ENCODE measurements at places on chromosomes 3 and 15.

- DNase-seq = no peak
Measured at GRCh38 chr15:93111451-93111850, 22.4 kb upstream of the RGMA start.

- DNase-seq = no peak
Measured at GRCh38 chr3:132014105-132014504, 20.7 kb downstream of the CPNE4 start.

- no peak for DNase-seq
Measured at GRCh38 chr3:157104521-157104920, 55.4 kb downstream of the CCNL1 start.

GRCh38 chr3:177724020-177724638 is 526.8 kb upstream of the TBL1XR1 start:
- no peak for DNase-seq

- DNase-seq = no peak
Measured at GRCh38 chr3:18770800-18771199, 345.7 kb upstream of the SATB1 start.

GRCh38 chr3:123365450-123366143 is 83.3 kb downstream of the ADCY5 start:
- DNase-seq = no peak

- DNase-seq = no peak
Measured at GRCh38 chr3:105254154-105254553, 112.6 kb upstream of the ALCAM start.

DNA sequence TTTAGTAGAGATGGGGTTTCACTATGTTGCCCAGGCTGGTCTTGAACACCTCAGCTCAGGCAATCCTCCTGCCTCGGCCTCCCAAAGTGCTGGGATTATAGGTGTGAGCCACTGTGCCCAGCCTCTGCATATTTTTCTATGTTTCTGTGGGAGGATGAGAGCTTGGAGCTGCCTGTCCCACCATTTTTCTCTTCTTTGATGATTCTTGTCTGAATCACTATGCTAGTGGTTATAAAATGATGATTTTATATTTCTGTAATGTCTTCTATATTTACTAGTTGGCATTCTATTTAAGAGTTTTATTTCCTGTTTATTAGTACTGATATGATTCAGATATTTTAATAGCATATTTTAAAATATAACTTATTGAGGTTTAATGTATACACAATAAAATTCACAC is 69.7 kb downstream of the CHCHD6 start:
- no peak for DNase-seq

DNA sequence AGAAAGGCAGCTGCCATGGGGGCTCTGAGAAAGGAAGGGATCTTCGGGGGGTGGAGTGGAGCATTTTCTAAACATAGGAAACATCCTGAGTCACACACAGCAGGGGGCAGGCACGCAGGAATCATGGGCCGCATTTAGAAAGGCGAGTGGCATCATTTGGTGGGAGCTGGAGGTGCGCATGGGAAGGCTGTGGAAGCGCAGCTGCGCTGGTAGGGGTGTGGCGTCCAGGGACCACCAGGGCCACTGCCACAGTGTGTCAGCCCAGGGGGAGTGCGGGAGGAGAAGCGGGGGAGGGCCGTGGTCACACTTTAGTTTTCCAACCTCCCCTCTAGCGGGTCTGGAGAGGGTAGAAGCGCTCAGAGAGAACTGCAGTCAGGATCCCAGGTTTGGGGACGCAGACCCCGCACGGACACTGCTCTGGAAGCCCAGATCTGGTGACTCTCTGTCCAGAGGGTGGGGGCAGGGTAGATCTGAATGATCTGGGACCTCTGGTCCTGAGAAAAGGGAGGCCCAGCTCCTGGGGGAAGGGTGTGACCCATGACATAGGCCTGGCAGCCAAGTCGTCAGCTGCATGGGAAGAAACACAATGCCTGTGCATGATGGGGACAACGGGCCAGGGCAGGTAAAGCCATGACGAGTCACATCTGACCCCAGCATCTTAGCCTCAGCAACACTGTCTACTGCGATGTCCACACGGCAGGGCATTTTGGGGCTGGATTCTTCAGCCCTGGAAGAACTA is 88.0 kb upstream of the IQSEC1 start:
- no peak for DNase-seq

DNA sequence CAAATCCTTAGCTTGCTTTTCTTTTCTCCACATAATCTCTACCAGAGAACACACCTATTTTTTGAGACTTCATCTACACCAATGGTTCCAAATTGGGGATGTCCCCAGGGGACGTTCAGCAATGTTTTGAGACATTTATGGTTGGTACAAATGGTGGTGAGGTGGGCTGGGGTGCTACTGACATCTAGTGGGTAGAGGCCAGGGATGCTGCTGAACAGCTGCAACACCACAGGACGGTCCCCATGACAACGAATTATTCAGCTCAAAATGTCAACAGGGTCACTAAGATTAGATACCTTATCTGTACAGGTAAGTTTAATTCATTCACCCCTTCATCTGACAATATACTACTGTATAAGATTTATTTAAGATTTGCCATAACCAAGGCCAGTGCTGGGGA is 14.4 kb downstream of the GK5 start:
- DNase-seq = no peak

DNA sequence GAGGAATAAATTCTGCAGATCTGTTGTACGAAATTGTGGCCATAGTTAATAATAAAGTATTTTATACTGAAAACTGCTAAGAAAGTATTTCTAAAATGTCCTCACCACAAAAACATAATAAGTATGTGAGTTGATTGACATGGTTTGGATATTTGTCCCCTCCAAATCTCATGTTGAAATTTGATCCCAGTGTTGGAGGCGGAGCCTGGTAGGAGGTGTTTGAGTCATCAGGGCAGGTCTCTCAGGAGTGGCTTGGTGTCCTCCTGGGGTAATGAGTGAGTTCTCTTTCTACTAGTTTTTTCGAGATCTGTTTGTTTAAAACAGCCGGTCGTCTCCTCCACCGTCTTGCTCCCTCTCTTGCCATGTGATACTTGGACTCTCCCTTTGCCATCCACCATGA is 424.1 kb upstream of the KCNMB2 start:
- DNase-seq = no peak

DNA sequence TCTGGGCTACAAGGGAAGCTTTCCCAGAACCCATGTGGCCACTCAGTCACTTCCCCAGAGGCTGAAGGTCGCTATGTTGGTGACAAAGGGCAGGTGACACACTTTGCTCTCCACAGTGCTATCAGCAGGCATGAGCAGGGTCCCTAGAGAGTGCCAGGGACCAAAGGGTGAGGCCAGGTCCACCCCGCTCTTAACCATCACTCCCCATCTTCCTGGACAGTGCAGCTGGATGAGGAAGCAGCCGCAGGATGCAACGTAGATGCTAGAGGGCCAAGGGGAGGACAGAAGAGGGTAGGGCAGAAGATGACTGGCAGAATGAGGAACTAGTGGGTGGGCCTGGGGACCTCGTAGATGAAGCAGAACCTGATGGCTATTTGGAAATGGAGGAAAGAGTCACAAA is 13.6 kb upstream of the LTF start:
- DNase-seq = no peak

- DNase-seq = no peak
Measured at GRCh38 chr3:176967522-176967921, 229.8 kb downstream of the TBL1XR1 start.

DNA sequence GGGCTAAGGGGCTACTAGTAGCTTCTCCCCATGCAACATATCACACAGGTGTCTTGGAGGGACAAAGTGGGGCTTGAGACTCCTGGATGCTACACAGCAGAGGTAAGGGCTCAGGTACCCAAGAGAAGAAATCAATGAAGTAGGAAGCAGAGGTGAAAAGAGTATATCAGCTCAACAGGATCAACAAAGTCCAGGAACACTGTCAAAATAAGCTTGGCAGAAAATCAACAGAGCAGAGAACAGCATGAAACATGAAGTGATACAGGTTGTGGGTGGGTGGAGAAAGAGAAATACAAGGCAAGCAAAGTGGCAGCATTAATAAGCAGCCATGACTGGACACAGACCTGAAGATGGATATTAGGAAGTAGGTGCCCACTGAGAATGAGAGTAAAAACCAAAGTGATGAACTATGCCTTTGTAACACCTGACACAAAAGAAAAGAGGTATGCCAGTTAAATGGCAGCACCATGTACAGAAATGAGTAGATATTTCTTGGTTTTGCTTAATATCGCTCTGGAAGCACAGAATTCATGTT is 637.4 kb downstream of the FHIT start:
- no peak for DNase-seq

- no peak for DNase-seq
Measured at GRCh38 chr15:76991048-76991447, 3.9 kb upstream of the PSTPIP1 start.

DNA sequence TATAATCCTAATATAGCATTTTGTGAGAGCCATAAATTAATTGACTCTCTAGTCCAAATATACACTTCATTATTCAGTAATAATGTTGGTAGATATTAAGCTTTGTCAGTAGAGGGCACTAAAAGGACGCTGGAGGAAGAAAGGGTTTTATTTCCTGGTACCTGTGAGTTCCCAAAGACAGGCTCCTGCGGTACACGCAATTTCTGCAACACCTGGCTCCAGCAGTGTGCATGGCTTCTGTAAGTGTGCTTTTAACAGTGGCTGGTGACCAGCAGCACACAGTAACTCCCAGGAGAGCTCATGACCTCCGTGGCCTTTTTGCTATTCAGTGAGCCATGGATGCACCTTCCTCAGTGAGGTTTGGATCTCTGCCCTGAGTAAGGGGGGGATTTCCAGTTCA is 338.3 kb upstream of the ZNF385D start:
- no peak for DNase-seq

DNA sequence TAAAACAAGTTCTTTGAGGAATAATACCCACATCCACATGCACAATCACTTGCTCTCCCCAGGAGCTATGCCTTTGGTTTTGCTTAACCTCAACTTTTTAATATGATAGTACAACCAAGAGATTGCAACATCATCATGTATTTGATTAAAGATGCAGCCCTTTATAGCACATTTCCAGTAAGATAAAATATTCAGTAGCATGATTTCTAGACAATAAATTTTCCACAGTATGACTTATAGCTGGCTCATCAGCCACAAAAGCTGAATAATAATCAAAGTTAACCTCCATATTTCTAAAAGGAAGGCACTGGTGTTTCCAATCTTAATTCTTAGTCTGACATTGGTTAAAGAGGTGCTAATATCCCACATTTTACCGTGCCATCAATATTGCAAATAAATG is 622.5 kb downstream of the TBL1XR1 start:
- no peak for DNase-seq

GRCh38 chr3:187291001-187291511 is 481 bp downstream of the MASP1 start:
- no peak for DNase-seq

- DNase-seq = no peak
Measured at GRCh38 chr3:144770281-144770680, 798.7 kb downstream of the DIPK2A start.

DNA sequence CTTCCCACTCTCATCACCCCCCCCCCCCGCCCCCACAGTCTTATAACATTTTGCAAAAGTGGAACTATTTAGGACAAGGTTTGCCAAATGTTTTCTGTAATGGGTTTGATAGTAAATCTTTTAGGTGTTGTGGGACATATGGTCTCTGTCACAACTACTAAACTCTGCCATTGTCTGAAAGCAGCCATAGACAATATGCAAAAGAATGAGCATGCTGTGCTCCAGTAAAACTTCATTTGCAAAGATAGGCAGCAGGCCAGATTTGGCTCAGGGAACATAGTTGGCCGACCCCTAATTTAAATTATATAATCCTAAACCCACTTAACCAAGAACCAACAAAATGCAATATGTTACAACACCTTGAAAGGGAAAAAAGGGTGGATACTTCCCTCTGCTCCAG is 46.4 kb downstream of the TIPARP start:
- DNase-seq = no peak

DNA sequence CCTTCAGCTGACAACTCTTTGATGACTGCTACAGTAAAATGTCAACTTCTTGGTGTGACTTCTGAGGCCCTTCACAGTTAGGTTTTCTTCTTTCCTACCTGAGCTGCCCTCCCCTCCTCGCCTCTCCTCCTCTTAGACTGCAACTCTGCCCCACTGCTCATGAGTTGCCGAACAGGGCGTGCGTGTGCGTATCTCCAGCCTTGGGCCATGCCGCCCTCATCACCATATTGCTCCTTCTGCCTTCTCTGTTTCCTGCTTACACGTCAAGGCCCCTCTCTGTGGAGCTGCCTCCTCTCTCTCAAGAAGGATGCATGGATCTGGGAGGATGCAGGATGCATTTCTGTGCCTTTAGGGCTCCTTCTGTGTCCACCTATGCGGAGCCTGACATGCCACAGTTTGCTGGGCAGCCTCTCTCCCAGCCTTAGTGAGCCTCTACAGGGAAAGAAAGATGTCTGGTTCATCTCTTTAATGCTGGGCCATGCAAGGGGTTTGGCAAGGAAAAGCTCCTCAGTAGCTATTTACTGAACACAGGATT is 205.9 kb downstream of the RPLP1 start:
- DNase-seq = no peak

DNA sequence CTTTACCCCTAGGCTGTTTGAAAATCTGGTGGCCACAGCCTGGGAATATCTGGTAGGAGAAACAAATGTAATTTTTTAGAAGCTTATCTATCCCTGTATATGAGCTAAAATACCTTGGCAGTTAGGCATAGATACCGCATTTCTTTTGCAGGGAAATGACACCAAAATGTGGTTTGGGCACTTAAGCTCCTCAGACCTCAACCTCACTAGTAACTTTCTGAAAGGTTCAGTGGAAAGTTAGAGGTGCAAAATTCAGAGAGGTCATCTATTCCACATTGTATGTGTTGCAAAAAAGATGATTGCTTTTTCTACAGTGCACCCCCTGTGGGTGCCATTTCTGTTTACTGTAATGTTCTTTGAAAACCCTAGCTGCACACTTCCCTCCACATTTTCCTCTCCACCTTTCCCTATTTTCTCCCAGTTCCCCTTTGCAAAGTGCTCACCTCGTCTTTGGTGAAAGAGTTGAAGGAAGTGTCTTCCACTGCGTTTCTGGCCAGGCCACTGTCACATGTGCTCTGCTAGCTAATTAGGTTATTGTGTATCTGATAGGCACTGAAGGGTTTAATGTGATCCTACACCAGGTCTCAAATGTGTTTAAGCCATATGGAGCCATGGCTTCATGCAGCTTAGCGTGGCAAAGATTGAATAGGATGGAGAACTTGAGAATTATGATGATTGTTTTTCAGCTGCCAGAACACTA is 1.3 kb downstream of the SACM1L start:
- DNase-seq = no peak
